ENCODE measurements at places on chromosomes 2 and 18. TPM values are rescaled to one million over a fixed set of nuclear protein-coding genes. Genes with fewer than 3 reads are reported as not detected.

DNA sequence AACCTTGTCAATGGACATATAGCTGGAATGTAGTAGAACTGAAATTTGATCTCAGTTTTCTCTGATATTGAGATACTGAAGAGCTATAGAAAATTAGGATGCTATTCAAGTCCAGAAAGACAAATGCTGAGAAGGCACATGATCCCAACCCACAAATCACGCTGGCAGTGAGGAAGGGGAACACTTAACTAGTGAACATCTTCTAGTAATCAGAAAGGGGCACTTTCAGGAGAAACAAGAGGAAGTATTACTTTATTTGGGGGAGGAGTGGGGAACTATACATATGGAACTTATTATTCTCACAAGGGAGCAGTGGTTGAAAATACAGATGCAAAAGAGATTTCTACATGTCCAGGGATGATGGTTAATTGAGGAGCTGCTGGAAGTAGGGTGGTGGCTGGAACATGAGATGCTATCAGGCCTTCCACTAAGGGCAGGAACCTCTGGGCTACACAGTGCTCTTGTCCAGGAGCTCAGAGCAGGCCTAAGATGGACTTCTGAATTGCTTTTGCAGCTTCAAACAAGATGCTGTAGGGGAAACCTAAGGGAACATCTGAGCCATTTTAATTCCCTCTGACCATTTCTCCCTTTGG is 79.3 kb downstream of the TGFA start:
- no peaks in the 10 kb centered on the region for H3K4me1 ChIP-seq
- peaks cover 32% of the 10 kb centered on the region for H3K27me3 ChIP-seq
- no peak overlapping the region for H3K27ac ChIP-seq
- H3K36me3 ChIP-seq = no peaks in the 10 kb centered on the region
- H3K4me3 ChIP-seq = no peak overlapping the region
- no peak for DNase-seq

DNA sequence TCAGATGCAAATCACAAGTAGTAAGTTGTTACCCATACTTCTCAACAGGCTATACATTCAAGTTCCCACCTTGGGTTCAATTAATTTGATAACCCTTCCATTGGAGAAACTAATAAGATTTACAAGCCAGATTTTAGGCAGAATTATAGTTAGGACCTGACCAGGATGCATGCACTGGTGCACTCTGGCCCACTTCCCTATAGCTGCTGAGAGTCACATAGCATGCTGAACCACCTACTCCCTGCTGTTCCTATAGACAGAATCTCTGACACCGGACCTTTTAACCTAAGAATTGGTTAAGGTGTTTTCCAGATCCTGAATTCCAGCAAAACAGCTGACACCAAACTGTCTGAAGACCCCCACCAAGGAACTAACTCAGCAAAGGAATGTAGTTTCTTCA is 26.2 kb downstream of the FAM210A start:
- H3K4me3 ChIP-seq = no peak overlapping the region
- DNase-seq = no peak
- no peak overlapping the region for H3K27ac ChIP-seq
- H3K4me1 ChIP-seq = no peaks in the 10 kb centered on the region

- H3K4me1 ChIP-seq = no peaks in the 10 kb centered on the region
- H3K4me3 ChIP-seq = no peak overlapping the region
- DNase-seq = no peak
- H3K36me3 ChIP-seq = no peaks in the 10 kb centered on the region
These were observed 352.8 kb upstream of the GYPC start for GRCh38 chr2:126303113-126303512.

Gene CCDC85A
- 0.51 TPM for total RNA-seq

All from chondrocyte (in vitro differentiated cells).